ENCODE measurements at places on chromosomes 16 and 17.

DNA sequence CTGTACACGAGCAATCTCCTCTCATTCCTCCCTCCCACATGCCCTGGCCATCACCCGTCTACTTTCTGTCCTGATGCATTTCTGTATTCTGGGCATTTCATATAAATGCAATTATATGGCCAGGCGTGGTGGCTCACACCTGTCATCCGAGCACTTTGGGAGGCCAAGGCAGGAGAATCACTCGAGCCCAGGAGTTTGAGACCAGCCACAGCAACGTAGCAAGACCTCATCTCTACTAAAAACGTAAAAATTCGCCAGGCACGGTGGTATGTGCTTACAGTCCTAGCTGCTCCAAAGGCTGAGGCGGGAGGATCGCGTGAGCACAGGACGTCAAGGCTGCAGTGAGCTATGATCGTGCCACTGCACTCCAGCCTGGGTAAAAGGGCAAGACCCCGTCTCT lies 4.8 kb downstream of the MEAK7 start:
- DNase-seq = no peak

- no peak for DNase-seq
Measured at GRCh38 chr16:85998171-85998867, 99.4 kb downstream of the IRF8 start.

- DNase-seq = no peak
Measured at GRCh38 chr17:3771140-3771539, 29.8 kb downstream of the ITGAE start.

DNA sequence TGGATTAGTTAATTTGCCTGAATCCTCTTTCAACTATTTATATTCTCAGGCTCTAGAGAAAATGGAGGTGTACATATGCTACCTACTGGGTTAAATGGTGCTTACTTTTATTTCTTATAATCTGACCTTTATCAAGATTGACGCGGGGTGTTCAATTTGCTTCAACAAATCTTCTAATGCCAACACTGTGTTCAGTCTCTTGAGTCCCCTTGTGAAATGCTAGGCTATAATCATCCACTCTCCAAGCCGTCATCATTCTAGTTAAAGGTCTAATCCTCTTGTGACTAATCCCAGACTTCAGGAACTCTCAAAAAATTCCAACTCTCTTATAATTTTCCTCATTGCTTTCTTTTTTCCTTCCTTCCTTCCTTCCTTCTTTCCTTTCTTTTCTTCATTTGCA lies 1396.2 kb downstream of the CDH8 start:
- no peak for DNase-seq

DNA sequence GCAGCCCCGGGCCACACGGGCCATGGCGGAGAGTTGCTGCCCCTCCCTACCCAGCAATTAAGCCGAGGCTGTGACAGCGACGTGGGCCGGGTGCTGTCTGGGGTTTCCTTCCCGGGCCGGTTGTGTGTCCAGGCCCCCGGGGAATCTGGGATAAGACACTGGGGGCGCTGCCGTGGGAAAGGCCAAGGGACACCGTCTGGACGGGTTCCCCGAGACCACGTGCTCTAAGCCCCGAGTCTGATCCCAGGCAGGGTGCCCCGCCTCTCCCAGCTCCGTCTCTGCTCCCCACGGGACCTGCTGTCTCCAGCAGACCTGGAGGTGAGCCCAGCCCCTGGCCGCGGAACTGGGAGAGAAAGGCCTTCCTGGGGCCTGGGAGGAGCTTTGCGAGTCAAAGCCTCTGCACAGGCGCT lies 92.2 kb downstream of the IRX3 start:
- no peak for DNase-seq

- no peak for DNase-seq
Measured at GRCh38 chr17:50445730-50446325, 19.8 kb downstream of the ACSF2 start.

GRCh38 chr17:58189436-58190146 lies 2.9 kb upstream of the EPX start:
- no peak for DNase-seq

GRCh38 chr16:52422307-52422706 lies 124.6 kb downstream of the TOX3 start:
- DNase-seq = no peak

- DNase-seq = no peak
Measured at GRCh38 chr17:4545217-4545951, 9.8 kb downstream of the MYBBP1A start.

DNA sequence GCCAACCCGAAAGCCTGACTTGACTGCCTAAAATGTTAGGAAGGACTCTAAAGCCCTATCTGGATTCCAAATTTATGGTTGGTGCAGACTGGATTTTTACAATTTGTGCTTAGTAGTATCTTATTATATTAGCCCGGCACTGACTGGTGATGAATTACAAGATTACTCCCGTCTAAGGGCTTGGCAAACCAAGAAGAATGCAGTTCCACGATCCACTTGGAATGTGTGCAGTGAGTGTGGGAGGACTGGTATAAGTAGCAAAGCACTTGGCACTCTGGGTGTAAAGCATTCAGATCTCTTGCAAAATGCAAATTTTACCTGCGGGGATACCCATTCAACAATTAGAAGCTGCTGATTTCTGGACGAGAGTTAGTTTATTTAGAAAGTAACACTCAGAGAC lies 539.4 kb downstream of the MAF start:
- no peak for DNase-seq

DNA sequence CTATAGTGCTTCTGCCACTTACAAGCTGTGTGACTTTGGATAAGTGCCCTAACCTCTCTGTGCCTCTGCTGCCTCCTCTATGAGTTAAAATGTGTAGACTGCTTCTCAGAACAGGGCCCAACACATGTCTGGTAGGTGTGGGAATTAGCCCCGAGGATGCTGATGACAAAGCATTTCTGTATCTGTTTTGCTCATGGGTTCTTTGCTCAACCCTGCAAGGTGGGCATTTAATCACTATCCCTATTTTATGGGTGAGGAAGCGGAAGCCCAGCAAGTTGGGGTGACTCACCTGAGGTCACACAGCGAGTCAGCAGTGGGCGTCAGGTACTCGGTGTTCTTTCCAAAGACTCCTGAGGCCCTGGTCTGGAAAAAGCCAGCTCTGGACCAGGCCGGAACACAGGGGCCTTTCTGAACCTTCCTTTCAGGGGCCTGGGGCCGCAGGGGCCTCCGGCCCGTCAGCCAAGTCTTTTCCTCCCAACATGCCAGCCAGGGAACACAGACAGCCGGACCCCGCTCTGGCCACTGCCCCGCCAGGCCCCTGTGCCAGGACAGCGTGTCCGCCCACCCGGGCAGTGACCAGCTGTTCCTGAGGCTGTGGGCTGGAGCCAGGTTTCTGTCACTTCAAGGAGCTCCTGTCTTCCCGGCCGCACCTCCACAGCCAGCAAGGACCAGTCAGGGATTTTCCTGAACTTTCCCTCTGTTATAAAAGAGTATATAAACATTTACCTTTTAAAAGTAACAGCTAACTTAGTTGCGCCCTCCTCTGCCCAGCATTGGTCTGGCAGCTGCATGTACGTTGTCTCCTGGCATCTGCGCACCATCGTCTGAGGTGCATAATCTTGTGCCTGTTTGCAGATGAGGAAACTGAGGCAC lies 62.5 kb downstream of the SREBF1 start:
- no peak for DNase-seq

GRCh38 chr16:49641250-49641649 lies 214.7 kb downstream of the ZNF423 start:
- no peak for DNase-seq

DNA sequence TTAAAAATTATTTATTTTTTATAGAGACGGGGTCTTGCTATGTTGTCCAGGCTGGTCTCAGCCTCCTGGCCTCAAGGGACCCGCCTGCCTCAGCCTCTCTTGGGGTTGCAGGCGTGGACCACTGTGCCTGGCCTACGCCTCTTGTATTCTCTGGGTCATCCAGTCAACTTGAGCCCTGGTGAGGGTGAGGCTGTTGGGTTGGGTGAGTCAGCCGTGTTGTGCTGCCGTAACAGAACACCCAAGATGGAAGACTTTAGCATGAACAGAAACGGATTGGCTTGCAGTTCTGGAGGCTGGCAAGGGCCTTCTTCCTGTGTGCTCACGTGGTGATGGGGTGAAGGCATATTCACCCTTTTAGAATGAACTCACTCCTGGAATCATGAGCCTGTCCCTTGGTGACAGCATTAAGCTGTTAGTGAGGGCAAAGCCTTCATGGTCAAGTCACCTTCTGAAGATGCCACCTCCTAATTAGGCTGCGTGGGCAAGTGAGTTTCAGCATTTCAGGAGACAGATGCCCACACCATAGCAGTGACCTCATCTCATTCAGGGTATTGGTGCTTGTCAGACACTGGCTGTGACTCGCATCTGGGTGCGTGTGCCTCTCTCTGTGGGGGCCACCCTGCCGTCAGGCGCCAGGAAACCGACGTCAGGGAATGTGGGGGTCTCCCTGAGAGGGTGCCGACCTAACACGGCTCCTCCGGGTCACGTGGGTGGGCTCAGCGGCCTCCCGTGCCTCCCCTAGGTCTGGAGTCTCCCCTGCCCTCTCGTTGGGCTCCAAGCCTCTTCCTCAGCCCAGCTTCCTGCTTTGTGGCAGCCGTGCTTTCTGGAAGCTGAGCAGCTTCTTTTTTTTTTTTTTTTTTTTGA lies 49.8 kb downstream of the WDR45B start:
- no peak for DNase-seq

- DNase-seq = no peak
Measured at GRCh38 chr17:41530062-41531048, 2.2 kb upstream of the KRT19 start.

GRCh38 chr16:23801378-23801777 lies 34.4 kb upstream of the PRKCB start:
- peak; percentile 61 for DNase-seq

- no peak for DNase-seq
Measured at GRCh38 chr16:87245511-87245910, 71.7 kb downstream of the C16orf95 start.

DNA sequence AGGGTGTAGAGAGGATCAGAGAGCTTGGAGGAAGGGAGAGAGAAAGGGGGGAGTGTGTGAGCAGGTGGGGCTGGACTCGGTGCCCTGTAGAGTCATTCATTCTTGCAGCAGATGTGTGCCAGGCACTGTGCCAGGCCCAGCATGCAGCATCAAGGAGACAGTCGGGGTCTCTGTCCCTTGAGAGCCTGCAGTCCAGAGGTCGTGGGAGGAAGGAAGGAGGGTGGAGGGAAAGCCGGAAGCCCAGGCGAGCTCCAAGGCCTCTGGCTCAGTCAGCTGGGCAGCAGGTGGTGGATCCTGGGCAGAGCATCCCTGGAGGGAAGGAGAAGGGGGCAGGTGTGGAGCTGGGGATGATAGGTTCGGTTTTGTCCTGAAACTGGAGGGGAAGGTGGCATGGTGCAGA lies 27.5 kb downstream of the EPN2 start:
- DNase-seq = no peak

DNA sequence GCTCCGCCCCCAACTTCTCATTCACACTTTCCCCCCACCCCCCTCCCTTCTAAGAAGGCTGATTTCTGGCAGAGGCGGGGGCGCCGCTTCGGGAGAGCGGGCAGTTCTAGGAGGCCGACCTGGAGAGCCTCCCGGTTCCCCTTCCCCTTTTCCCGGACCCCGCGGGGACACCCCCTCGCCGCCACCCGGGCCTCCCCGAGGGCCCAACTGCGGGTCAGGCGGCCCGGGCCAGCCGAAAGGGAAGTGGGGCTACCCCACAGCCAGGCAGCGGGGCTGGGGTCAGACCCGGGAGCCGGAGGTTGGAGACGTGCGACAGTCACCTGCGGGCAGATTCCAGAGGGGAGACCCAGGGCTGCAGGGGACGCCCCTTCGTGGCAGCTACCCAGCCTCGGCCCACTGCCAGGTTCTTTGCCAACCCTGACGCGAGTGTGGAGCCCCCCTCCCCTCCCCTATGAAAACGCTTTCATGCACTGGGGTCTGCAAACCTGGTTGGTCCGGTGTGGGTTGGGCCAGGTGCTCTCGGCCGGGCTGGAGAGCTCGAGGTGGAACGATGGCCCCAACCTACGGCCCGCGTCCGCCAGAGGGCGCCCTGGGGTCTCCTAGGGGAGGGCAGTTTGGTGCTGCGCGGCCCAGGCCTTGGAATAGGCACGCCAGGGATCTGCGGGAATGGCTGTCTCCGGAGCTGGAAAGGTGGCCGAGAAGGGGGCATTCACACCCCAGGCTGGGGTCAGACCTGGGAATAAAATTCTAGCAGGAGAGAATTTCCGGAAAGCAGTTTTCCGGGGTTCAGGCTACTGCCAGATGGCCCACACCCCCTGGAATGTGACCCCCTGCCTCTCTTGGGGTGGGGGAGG lies 721 bp upstream of the SOCS3 start:
- peak; percentile 82 for DNase-seq

- DNase-seq = no peak
Measured at GRCh38 chr17:77326636-77327035, 185.9 kb downstream of the SEC14L1 start.

DNA sequence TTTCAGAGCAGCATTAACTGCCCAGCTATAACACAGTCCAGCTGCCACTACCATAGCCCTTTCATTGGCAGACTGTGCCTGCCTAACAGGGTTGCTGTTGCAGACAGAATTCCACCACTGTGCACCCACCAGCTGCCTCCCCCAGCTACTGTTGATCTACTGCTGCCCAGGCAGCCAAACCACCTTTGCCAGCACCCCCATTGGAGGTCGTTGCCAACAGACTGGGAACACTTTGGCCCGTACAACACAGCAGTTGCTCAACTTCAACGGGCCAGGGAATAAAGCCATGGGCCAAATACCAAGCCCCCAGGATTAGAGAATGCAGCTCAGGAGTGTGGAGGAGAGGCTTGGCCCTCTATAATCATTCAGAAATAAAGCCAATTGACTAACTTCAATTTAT lies 473.6 kb downstream of the CDH11 start:
- DNase-seq = no peak

GRCh38 chr17:64723781-64724180 lies 61.7 kb upstream of the SMURF2 start:
- DNase-seq = no peak

GRCh38 chr17:57984936-57985674 lies 2.9 kb downstream of the VEZF1 start:
- no peak for DNase-seq

DNA sequence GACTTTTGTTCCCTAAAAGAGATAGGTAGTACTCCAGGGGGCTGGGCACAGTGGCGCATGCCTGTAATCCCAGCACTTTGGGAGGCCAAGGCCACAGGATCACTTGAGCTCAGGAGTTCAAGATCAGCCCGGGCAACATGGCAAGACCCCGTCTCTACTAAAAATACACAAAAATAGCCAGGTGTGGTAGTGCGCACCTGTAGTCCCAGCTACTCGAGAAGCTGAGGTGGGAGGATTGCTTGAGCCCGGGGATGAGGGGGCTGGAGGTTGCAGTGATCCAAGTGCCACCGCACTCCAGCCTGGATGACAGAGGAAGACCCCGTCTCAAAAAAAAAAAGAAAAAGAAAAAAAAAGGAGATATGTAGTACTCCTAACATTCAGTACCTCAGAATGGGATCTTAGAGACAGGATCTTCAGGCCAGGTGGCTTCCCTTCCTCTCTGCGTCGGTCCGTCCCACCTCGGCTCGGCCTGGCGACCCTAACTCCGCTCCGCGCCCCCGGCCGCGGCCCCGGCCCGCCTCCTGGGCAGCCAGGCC lies 89.6 kb downstream of the CDC27 start:
- DNase-seq = no peak

- DNase-seq = no peak
Measured at GRCh38 chr16:30934827-30935557, 11.6 kb downstream of the FBXL19 start.

- no peak for DNase-seq
Measured at GRCh38 chr17:61601297-61601696, 10.3 kb upstream of the NACA2 start.

GRCh38 chr17:43608313-43608712 lies 53.4 kb downstream of the MEOX1 start:
- no peak for DNase-seq

GRCh38 chr17:17711641-17712162 lies 30.4 kb downstream of the RAI1 start:
- DNase-seq = no peak

- DNase-seq = no peak
Measured at GRCh38 chr17:58263773-58264172, 17.0 kb downstream of the MPO start.

Measured in activated T-helper 1 cell treated with Interleukin-2 at 50 U/mL for 16 hours (primary cell).